Activated effector memory CD4-positive, alpha-beta T cell treated with anti-CD3 and anti-CD28 coated beads, Interleukin-2, amount 50 U/mL, for 16 hours (primary cell): ENCODE measurements at places on chromosomes 13 and 19.

DNA sequence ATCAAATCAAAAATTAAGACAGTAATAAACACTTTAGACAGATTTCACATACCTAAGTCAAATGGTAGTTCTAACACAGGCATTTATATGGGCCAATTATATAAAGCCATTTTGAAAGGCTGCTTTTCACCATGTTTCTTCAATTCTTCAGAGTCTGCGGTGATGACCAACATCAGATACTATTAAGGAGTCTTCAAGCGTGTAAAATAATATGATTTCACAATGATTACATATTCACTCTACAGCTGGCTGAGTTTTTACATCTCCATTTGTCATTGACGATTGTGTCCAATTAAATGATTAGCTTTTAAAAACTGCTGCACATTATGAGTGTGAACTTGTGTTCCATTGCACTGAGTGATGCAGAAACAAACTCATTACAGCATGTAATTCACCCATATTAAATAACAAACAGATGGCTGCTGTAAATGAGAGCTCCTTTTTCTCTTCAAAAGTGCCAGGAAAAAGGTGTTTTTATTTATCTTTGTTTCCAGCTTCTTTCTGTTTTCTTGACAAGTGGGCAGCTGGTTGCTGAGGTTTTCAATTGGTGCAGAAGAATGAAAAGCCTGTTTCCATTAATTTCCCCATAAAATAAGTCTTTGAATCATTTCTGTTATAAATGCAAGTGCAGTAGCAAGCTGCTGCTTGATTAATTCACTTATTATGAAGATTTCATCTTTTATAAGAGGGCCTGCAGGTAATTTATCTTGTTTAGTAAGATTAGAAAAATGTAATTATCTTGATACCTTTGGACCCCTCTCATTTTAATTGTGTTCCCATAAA, 676.1 kb upstream of the KLHL1 start:
- no peak for DNase-seq

GRCh38 chr13:45833242-45833641, 18.3 kb downstream of the SIAH3 start:
- DNase-seq: no peak

GRCh38 chr19:35773020-35773806, 2.2 kb upstream of the ARHGAP33 start:
- no peak for DNase-seq

DNA sequence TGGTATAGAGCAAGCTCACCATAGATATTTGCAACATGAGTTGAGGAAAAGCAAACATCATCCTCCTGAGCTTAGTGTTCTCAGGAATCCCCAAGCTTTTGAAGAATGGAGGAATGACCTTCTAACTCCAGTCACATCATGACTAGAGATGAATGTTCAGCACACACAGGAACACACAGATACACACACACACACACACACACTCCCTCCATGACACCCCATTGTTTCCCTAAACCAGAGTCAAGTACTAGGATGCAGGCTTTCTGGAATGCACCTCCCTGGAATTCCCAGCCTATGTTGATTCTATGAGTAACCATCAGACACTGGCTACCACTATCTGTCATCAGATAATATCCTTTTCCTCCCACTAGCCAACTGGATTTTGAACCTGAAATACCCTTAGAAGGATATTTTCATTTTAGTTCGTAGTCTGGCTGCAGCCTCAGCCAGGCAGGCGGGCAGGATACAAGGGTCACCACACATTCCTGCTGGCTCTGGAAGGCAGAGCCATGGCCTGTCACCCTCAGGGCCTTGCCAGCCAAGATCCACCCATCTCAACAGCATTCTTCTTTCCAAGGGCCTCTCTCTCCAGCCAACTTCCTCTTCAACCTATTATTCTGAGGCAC, 162.4 kb downstream of the FOXO1 start:
- DNase-seq: no peak

DNA sequence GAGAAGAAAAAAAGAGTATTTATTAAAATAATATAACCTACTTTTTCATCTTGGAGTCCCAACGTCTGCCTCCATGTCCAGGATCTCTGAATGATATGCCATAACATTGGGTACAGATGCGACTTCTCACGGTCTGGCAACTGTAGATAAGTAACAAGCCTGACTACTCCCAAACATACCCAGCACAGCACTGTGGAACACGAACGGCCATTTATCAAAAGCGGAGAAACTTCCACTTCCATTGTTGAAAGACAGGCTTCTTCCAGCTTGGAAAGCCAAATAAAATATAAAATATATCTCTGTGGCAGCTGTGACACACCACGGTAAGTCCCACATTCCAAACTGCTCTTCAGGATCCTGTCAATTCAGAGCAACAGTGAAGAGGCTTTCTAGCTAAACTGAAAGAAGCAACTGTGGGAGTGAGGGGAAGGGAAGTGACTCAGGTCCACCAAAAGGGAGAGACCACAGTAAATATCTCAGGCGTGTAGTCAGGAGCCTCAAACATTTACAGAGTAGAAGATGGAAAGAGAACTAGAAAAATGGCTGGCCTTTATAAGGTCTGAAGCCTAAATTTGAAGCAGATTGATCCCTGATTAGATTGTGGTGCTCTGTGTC, 331.7 kb downstream of the LIG4 start:
- no peak for DNase-seq
